ENCODE measurements at places on chromosomes 3 and 15.
A peak's percentile ranks its signal among the peaks of the same experiment; 100 is the strongest.

GRCh38 chr3:104286645-104287044, 1080.1 kb upstream of the ALCAM start:
- DNase-seq: no peak

GRCh38 chr3:148238421-148238821, 459.3 kb upstream of the AGTR1 start:
- DNase-seq: no peak

DNA sequence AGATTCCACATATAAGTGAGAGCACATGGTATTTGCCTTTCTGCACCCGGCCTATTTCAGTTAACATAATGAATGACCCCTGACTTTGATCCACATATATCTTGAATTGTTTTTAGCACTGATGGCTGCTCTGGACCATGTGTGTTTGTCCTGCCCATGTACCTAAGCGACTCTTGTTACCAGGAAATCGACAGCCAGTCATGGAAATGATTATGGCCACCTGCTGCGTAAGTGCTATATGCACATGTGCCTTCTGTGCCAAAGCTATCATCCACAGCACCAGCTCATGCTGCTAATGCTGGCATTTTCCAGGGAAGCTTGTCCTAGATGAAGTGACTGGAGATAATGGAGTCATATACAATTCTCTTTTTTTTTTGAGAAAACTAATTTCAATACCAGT, 103.7 kb downstream of the PEX5L start:
- no peak for DNase-seq

DNA sequence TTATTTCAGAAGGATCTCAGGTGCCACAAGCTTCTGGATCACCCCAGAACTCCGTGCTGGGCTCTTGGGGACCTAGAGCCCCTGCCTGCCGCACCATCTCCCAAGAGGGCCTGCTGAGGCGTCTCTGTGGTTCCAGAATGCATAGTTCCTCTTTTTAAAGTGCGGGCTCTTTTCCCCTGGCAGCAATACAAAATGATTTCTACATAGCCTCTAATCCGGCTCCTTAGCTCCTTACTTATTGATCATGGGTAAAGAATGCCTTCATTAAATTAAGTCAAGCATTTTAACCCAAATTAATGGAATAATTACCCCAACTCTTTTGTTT, 121.9 kb downstream of the ATP10A start:
- DNase-seq: no peak

- DNase-seq: no peak
Observed at GRCh38 chr3:119933207-119933606, 151.3 kb downstream of the NR1I2 start.

GRCh38 chr15:70160803-70161565, 63.3 kb upstream of the TLE3 start:
- DNase-seq: no peak

DNA sequence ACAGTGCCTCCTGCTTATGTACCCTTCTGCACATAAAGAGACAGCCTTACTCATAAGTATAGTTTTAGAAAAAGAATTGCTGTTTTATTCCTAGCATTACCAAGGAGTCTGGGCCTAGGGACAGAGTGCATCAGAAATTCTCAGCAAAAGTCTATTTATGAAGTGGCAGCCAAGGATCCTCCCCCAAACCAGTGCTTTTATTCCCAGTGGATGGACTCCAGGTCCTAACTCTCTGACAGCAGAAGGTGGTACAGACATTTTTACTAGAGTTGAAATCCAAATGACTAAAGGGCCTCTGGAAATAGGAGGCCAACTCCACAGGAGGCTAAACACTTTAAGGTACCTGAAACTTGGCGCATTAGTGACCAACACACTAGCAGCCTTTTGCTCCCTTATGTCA, 407.2 kb upstream of the TPRG1 start:
- DNase-seq: no peak

DNA sequence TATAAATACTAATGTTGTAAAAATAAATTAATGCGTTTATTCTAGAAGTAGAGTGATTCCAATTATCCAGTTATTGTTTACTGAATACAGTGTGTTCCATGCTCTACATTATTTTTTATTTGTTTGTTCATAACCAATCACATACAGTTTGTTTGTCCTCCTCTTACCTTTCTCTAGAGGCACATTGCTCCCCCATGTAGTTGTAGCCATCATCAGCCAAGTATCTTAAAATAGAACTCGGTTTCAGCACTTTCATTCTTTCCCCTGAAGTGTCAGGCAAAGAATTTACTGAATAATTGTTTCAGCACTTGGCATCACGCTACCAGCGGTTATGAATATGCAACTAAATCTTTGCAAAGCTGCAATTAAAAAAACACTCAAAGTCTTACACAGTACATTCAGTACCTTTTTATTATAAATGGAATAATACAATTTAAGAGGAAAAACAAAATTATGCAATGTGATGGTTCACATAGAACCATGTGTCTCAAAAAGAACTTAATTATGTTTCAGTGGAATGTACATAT, 448.6 kb upstream of the ATP10A start:
- no peak for DNase-seq

DNA sequence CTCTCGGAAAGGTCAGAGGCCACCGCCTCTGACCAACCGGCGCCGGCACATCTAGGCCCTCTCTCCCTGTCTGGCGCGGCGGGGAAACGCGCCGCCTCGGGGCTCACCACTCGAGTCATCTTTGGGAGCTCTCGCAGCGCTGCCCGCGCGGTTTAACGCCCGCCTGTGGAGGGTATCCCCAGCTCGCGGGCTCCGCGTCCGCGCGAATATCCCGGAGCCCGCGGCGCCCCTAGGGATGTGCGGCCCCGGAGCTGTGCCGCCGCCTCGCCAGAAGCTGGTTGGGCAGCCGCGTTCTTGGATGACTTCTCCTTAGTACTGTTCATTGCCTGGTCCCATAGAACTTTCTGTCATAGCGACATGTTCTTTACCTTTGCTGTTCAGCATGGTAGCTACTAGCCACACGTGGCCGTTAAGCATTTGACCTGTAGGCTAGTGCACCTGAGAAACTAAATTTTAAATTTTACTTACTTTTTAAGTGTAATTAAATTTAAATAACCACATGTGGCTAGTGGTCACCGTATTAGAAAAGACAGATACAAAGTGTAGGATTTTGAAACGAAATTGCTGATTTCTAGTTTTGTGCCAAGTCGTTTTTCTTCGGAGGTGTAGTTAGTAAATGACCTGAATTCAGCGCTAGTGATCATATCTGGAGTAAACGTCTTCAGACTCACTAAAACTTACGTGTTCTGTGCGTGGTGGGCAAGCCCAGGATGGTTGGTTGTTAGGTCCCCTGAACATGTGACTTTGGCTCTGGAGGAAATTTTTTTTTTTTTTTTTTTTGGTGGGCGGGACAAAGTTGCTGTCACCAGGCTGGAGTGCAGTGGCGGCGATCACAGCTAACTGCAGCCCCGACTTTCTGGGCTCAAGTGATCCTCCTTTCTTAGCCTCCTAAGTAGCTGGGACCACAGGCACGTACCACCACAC, 835 bp downstream of the ARIH2 start:
- peak; percentile 70 for DNase-seq

DNA sequence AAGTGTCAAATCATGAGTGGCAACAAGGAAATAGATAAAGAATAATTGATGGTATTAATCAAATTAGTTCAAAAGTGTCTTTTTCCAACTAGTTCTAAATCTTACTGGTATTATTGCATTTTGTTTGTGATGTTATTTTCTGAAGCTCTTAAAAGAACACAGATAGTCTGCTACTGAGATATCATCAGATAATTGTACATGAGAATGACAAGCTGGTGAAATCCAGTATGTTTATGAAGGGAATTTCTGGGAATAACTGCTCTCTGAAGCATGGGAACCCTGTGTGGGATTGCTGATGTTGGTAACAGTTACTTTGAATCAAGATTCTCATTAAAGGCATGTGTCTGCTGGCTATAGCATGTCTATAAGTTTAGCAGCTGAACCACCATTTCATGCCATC, 190.3 kb upstream of the CDIN1 start:
- DNase-seq: no peak

DNA sequence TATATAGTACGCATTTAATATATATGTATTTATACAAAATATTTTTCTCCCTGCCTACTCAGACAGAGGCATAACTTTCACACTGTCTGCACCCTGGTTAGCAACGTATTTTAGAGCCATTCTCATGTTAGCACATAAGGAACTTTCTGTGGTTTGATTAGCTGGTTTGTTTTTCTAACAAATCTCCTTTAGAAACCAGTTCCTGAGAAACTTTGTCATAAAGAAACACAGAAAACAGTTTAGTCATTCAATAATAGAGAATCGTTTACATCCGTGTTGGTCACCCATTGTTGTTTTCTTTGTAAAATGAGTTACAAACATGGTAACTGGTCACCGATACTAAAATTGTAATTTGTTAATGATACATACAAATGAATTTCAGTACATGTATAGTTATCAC, 5.9 kb upstream of the NGRN start:
- DNase-seq: no peak

GRCh38 chr3:36919439-36920160, 25.3 kb downstream of the TRANK1 start:
- DNase-seq: no peak

- no peak for DNase-seq
Observed at GRCh38 chr3:118942671-118943070, 92.0 kb downstream of the IGSF11 start.

DNA sequence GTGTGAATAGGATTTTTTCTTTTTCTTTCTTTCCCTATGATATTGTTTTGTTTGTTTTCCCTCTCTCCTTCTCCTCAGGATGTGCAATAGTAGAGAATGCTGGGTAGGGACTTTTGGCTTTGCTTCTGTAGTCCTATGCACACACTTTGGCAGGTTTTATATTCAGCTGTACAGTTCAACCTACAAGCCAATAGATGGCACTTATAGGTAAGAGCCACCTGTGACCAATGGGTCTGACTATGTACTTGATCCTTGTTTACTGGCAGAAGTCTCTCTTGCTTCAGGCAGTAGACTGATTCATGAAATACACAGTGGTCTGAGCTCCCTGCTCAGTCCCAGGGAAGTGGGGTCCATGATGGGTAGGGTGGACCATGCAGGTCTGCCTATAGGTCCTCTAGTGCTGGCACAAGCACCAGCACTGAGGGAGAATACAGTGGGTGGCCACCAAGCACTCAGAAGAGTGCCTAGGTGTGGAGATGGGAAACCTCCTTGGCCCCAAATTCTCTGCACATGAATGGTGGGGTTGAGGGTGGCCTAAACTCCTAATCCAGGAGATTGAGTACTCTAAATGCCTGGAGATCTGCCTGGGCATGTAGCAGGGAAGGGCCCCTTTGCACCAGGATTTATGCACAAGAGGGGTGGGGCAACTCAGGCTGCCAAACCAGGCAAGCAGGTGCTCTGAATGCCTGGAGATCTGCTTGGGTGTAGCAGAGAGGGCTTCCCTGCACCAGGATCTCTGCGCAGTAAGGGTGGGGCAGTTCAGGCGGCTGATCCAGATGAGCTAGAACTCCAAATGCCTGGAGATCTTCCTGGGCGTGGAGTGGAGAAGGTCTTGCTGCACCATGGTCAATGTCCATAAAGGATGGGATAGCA, 176.1 kb downstream of the DOCK3 start:
- no peak for DNase-seq

DNA sequence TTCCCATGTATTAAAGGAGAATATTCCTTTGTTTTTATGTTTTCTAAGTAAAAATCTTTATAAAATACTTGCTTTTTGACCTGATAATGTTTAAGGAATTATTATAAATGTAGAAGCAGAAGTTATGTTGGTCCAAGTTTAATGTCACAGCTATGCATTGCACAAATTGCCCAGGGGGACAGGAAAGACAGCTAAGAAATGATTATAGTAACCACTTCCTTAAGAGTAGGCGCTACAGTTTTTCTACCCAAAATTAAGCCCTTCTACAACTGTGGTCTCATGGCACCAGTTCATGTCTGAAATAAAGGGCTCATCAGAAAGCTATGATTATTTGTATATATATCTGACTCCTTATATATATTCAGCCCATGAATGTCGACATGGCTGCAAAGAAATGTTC, 176.4 kb downstream of the GBE1 start:
- DNase-seq: no peak

- DNase-seq: no peak
Observed at GRCh38 chr3:81936817-81937216, 175.4 kb upstream of the GBE1 start.

GRCh38 chr3:48619541-48620524, 1.7 kb downstream of the TMEM89 start:
- DNase-seq: no peak

- no peak for DNase-seq
Observed at GRCh38 chr3:144114767-144115166, 143.1 kb downstream of the DIPK2A start.

- peak; percentile 84 for DNase-seq
Observed at GRCh38 chr15:41971895-41972252, 483 bp downstream of the EHD4 start.

- peak; percentile 84 for DNase-seq
Observed at GRCh38 chr15:59528961-59529402, 82.6 kb upstream of the GCNT3 start.

DNA sequence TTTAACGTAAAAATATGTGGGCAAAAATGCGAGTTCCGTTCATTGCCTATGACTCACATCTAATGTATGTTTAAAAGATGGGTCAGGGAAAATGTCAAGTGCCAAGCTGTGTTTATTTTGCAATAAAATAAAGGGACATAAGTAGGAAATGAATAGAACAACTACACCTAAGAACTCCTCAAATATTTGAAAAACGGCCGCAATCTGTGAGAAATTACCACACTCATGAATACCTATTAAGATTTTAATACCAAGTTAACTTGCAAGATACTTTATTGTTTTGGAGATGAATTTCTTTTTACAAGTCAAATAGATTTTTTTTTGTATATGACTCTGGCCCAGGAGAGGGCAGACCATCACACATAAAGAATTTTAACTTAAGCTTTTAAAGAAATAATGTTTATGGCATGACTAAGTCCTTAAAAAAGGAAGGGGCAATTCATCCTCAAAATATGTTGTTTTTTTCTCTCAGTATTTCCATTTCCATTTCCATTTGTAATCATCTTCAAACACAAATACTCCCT, 152.7 kb downstream of the SUCNR1 start:
- no peak for DNase-seq

DNA sequence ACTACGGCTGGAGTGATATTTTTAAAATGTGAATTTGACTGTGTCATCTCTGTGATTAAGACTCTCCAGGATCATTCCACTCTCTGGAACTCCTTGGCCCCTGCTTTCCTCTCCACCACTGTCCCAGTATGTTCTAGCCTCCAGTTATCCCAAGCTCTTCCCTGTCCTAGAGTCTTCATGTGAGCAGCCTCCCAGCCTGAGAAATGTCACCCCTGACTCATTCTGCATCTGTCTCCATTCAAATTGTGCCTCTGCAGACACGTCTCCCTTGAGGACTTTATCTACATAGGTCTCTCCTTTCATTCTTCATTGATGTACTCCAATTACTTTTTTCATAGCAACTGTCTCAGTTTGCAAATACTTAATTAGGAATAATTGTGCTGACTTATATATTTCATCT, 317.7 kb upstream of the ADAMTS9 start:
- DNase-seq: no peak

- peak; percentile 33 for DNase-seq
Observed at GRCh38 chr15:68218331-68218730, 11.2 kb downstream of the CLN6 start.

GRCh38 chr15:29593629-29594028, 228.6 kb downstream of the TJP1 start:
- no peak for DNase-seq

- no peak for DNase-seq
Observed at GRCh38 chr3:182136008-182136910, 424.5 kb downstream of the SOX2 start.

Data from activated CD8-positive, alpha-beta memory T cell treated with anti-CD3 and anti-CD28 coated beads for 24 hours (primary cell).